ENCODE measurements at places on chromosomes 7 and 10. TPM values are rescaled to one million over a fixed set of nuclear protein-coding genes. Genes with fewer than 3 reads are reported as not detected.

ATOH7 gene
- total RNA-seq: not detected

DNAJB12 gene
- total RNA-seq: 44.7 TPM

SAMD9 gene
- total RNA-seq: 24.3 TPM

CUZD1 gene
- total RNA-seq: 0.56 TPM

CASP2 gene
- total RNA-seq: 33.7 TPM

CDH23 gene
- 9.4 TPM for total RNA-seq

ZNF273 gene
- 8.4 TPM for total RNA-seq

DRGX gene
- total RNA-seq: not detected

CYP26C1 gene
- total RNA-seq: 0.27 TPM

CPXM2 gene
- total RNA-seq: 6.3 TPM

FAM25A gene
- total RNA-seq: not detected

TFR2 gene
- 0.35 TPM for total RNA-seq

SPDYE6 gene
- total RNA-seq: not detected

HOXA4 gene
- 8.5 TPM for total RNA-seq

HKDC1 gene
- total RNA-seq: 5.9 TPM

OR2A5 gene
- total RNA-seq: not detected

PNLIPRP3 gene
- total RNA-seq: not detected

ADCYAP1R1 gene
- 2.9 TPM for total RNA-seq

KLF14 gene
- total RNA-seq: not detected

LIPM gene
- not detected for total RNA-seq

MUC3A gene
- 1.7 TPM for total RNA-seq

PRLHR gene
- total RNA-seq: not detected

GDF10 gene
- total RNA-seq: 14.5 TPM

SHTN1 gene
- total RNA-seq: 43.1 TPM

EGR2 gene
- total RNA-seq: 45.6 TPM

HOXA6 gene
- total RNA-seq: 4.6 TPM

RNF133 gene
- 1.0 TPM for total RNA-seq

KCP gene
- 1.3 TPM for total RNA-seq

HTR7 gene
- 0.32 TPM for total RNA-seq

SPAG6 gene
- 10.4 TPM for total RNA-seq

SFTPD gene
- total RNA-seq: 630 TPM

CLCN1 gene
- total RNA-seq: not detected

THSD7A gene
- total RNA-seq: 7.2 TPM

NUTM2B gene
- 2.5 TPM for total RNA-seq

GPR146 gene
- 44.8 TPM for total RNA-seq

BAZ1B gene
- 56.0 TPM for total RNA-seq

MALSU1 gene
- total RNA-seq: 41.4 TPM

WEE2 gene
- total RNA-seq: not detected

ABLIM1 gene
- total RNA-seq: 106 TPM

CHN2 gene
- total RNA-seq: 14.2 TPM

ELMO1 gene
- 60.1 TPM for total RNA-seq

MYL10 gene
- total RNA-seq: not detected

TSPAN33 gene
- total RNA-seq: 9.5 TPM

CCDC3 gene
- total RNA-seq: 10.5 TPM

SORBS1 gene
- total RNA-seq: 58.2 TPM

NRCAM gene
- total RNA-seq: 2.6 TPM

ADGRA1 gene
- total RNA-seq: 0.38 TPM

GSDME gene
- total RNA-seq: 8.2 TPM

TMEM213 gene
- total RNA-seq: 1.9 TPM

VWC2 gene
- total RNA-seq: 0.18 TPM

FBXL13 gene
- total RNA-seq: 3.4 TPM

CCL26 gene
- not detected for total RNA-seq

VAX1 gene
- not detected for total RNA-seq

ALOX5 gene
- total RNA-seq: 222 TPM

KAZALD1 gene
- total RNA-seq: 9.9 TPM

All from lower lobe of right lung (tissue), 2 donors.